ENCODE measurements at places on chromosomes 11 and 22.

DNA sequence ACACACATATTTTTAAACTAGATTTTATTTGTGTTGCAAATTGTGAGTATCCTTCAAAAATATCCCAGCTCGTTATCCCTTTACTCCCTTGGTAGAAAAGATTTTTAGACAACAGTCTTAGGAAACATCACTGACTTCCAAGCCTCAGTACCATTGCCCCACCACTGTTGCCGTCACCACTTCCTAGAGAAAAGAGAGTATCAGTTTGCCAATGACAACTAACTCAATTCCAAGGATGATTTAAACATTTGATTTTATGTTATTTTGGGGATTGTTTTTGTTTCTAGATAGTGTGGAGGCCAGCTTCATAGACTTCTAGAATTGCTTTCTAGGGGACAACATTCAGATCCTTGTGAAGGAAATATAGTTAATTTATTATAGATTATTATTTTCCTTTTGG is 274.0 kb upstream of the MPPED2 start:
- no peak for DNase-seq

- no peak for DNase-seq
Observed at GRCh38 chr22:27240298-27241075, 561.1 kb downstream of the MN1 start.

GRCh38 chr22:47802421-47802820 is 1040.0 kb downstream of the TBC1D22A start:
- no peak for DNase-seq

DNA sequence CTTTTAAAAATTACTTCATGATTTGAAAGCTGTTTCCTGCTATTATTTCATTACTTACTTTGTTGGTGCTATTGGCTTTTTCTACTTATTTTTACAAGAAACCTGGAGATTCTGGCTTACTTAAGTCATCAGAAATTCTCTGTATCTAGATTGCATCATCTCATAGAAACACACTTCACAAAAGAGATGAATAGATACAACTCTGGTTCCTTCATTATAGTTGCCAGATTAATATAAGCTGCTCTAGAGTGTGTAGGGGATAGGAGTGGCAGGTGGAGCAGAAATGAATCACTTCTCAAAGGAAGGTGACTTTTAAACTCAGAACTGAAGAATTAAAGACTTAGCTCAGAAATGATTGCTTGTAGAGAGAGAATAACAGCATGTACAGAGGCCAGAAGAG is 20.0 kb downstream of the CYP2R1 start:
- DNase-seq = no peak

- DNase-seq = no peak
Observed at GRCh38 chr22:22733881-22734373, 89.5 kb downstream of the GGTLC2 start.

DNA sequence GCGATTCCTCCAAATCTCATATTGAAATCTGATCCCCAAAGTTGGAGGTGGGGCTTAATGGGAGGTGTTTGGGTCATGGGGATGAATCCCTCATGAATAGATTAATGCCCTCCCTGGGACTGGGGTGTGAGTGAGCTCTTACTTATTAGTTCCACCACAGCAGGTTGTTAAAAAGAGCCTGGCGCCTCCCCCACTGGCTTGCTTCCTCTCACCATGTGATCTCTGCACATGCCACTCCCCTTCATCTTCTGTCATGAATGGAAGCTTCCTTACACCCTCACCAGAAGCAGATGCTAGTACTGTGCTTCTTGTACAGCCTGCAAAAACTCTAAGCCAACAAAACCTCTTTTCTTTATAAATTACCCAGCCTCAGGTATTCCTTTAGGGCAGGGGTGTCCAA is 8.8 kb downstream of the RRAS2 start:
- no peak for DNase-seq

Data from effector memory CD4-positive, alpha-beta T cell (primary cell).